ENCODE measurements at places on chromosomes 13 and 19.
A peak's percentile ranks its signal among the peaks of the same experiment; 100 is the strongest.

DNA sequence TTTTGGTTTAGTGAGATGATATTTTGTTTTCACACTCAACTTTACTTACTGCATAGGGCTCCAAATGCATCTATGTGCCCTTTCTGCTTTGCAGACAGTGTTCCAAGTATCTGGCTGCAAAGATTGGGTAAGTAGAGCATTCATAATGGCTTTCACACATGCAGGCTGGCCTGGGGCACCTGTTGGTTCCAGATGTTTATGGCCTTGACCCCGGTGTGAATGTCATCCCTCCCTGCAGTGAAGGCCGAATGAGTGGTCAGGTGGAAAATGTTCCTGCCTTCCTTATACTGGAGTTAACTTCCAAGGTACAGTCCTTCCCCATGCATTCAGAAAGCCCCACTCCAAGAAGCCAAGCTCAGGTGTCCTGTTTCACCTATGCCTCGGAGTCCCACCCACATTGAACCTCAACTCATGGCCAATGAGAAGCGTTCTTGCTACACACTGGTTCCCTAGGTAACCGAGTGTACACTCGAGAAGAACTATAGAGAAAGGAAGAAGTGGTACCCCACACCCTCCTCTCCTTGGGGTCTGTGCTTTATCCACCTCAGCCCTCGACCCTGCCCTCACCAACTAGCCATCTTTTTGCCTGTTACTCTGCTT is 23.0 kb upstream of the ZNF536 start:
- DNase-seq, result no peak

GRCh38 chr13:20729633-20730585 is 26.4 kb downstream of the IL17D start:
- no peak for DNase-seq

DNA sequence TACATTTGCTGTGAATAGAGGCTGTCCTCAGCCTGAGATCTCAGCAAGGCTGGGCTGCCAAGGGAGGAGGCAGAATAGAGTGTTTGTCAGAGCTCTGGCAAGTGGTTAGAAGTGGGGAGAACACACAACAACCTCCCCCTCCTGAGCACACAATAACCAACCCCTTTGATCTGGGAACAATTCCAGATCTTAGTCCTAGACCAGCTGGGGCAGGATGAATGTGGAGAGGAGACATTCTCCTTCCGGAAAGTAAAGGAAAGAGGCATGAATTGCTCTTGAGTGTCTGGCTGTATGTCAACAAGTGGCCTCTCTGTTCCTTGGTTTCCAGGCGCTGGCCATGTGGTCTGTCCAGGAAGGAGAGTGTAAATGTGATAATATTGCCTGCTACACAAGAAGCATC is 114.9 kb upstream of the TMTC4 start:
- DNase-seq, result peak; percentile 37

- DNase-seq, result no peak
These were observed 42.3 kb upstream of the ZNF726 start for GRCh38 chr19:23872282-23872919.

DNA sequence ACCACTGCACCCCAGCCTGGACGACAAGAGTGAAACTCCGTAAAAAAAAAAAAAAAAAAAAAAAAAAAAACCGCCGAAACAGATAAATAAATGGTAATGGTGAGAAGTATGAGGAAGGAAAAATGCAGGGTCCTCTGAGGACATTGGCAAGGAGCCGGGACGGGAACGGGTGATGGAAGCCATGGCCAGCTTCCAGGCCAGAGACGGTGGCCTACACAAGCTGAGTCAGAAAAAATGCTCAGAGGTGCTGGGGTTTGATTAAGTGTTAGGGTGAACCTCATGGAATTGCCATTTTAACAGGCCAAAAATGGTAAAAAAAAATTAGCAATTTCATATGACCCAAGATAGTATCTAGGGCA is 866 bp upstream of the ZSWIM4 start:
- DNase-seq, result no peak

GRCh38 chr13:34124666-34125306 is 306.8 kb downstream of the RFC3 start:
- DNase-seq, result no peak

GRCh38 chr13:84303035-84303434 is 420.8 kb upstream of the SLITRK1 start:
- no peak for DNase-seq

- no peak for DNase-seq
These were observed 19.7 kb downstream of the SIPA1L3 start for GRCh38 chr19:37926711-37927110.

GRCh38 chr13:51033421-51034185 is 77.5 kb downstream of the C13orf42 start:
- peak; percentile 35 for DNase-seq

DNA sequence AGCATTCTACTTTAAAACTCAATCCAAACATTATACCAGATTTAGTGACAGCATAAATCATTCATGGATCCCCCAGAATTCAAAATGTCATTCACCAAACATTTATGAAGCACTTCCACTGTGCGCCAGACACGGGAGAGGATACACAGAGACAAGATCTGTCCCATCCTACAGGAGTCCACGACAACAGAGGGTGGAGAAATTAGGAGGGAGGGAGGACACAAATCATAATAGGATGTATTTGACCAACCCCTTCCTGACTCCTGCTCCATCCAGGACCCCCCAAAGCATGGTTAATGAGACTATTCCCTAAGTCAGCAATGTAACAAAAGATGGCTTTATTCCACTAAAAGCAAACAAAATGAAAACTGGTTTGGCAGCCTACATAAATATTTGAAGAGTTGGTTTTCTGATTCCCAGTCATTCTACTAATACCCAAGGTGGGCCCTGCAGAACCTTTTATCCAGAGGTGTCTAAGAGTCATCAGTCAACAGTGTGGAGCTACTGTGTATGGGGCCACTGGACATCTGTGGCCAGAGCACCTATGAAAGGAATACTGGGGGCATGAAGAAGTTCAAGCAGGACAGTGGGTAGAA is 62.8 kb upstream of the DOCK9 start:
- no peak for DNase-seq

GRCh38 chr13:33116321-33117010 is 100.2 kb downstream of the KL start:
- DNase-seq, result no peak

GRCh38 chr19:15372891-15373301 is 6.7 kb downstream of the AKAP8 start:
- no peak for DNase-seq

- no peak for DNase-seq
These were observed 31.0 kb upstream of the KATNAL1 start for GRCh38 chr13:30338331-30338851.

DNA sequence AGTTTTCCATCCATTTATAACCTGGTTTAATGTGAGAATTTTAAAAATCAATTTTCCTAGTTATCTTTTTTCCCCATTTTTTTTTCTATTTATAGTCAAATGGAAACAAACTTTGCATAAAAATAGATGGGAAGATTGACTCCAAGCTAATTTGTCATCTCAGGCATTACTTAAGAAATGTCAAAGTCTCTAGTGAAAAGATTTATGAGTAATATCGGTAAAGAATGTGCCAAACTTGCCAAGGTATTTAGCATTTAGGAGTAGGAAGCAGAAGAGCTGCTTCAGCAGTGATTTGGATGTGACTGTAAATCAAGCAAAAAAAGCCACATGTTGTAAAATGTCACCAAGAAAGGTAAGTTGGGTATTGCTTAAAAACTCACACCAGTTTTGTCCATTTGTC is 108.6 kb downstream of the LACC1 start:
- no peak for DNase-seq

DNA sequence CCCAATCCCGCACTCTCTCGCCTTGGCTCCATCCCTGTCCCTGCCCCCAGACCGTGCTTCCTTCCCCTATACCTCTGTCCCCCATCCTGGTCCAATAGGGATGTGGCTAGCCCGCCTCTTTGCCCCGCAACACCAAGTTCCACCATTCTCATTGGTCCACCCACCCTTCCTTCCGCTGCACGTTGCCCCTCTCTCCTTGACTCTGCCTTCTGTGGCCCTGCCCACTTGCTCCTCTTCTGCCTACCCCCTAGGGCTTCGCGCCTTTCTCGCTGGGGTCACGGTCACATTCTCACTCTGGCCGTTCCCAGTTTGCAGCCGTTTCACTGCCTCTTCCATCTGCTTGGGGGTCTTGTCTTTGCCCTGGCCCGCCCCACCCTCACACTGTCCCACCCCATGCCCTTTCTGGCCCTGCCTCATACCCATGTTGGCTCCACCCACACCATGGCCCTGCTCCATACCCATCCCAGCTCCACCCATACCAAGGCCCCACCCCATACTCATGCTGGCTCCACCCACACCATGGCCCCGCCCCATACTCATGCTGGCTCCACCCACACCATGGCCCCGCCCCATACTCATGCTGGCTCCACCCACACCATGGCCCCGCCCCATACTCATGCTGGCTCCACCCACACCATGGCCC is 4.5 kb upstream of the ARHGAP45 start:
- no peak for DNase-seq

DNA sequence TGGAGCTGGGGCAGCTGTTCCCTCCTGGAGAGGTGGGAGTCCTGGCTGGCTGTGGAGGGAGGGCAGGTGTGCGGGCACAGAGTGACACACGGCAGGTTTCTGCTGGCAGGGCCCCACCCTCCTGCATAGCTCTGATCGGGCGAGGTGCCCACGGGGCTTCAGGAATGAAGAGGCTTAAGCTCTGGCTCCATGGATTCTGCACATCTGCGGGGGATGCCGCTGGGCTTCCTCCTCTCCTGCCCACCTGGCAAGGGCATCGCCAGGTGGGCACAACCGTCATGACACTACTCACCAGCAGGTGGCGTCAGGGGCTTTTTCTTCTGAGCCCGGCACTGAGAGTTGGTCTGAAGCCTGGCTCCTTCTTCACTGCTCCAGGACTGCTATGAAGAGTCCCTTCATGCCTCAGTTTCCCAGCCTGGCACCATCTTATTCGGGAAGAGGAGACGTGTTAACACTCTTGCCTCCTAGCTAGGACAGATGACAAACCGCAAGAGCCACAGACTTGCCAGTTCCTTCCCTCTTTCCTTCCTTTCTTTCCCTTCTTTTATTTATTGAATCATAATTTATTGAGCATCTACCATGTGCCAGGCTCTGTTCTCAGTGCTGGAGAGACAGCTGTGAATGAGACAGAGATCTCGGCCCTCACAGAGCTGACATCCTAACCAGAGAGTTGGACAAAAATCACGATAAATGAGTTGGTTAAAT is 15.2 kb upstream of the PAK4 start:
- no peak for DNase-seq

DNA sequence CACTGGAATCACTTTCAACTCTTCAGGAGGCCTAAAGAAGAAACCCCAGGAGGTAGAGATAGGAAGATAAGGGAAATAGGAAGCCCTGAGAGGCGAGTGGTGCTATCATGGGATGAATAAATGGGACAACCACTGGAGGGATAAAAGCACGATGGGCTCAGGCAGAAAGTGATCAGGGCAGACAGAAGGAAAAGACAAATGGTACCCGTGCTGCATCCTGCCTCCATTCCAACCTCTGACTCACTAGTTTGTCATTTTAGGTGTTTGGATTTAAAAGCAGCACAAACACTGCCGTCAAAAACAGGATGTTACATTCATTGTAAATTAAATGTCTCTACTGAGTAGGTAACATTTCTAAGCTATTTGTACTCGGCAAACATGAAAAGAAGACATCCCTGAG is 314.3 kb upstream of the HTR2A start:
- no peak for DNase-seq

- no peak for DNase-seq
These were observed 383.0 kb upstream of the SLITRK1 start for GRCh38 chr13:84265257-84265764.

DNA sequence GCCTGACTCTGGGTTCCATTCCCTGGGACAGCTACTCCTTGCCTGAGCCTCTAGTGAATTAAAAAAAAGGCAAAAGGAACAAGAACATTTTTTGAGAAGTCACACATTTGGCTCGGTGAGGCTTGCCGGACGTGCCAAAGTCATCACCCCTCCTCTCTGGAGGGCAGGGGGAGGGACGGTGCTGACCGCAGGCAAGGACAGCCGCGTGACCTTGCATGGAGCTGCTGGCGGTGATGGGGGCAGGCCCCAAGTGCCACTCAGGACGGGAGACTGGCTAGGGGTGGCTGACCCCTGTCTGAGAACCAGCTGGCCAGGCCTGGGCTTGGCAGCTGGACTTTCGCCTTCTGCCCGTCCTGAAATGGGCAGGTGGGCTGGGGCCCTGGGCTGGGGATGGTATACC is 26.4 kb downstream of the MAP2K2 start:
- no peak for DNase-seq

DNA sequence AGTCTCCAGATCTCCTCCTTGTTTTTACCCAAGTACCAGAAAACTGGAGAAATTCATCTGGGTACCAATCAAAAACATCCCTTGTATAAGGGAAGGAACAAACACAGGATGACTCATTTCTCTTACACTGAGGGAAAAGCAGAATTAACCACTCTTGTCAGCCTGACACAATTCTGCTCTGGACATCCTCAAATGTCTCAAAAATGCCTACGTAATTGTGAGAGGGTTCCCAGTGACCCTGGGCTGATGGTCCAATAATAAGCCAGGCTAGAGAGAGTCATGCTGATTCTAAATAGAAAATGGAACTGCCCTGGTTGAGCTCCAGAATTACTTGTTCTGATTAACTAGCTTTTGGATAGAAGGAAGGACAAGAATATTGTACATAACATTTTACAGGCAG is 14.5 kb downstream of the ZNF708 start:
- no peak for DNase-seq

- peak; percentile 51 for DNase-seq
These were observed 244.2 kb downstream of the PCCA start for GRCh38 chr13:100333141-100333540.

- no peak for DNase-seq
These were observed 193.2 kb downstream of the URI1 start for GRCh38 chr19:30135093-30135757.

DNA sequence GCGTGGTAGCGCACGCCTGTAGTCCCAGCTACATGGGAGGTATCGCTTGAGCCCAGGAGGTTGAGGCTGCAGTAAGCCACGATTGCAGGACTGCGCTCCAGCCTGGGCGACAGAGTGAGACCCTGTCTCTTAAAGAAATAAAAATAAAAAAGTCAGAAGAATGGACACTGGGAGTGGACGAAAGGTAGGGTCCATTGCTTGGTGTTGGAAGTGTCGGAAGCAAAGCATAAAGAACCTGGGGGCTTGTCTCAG is 392 bp upstream of the ARHGAP33 start:
- no peak for DNase-seq

- DNase-seq, result no peak
These were observed 463 bp downstream of the PCSK4 start for GRCh38 chr19:1489463-1490310.

- peak; percentile 2 for DNase-seq
These were observed 3.7 kb upstream of the SPIB start for GRCh38 chr19:50414864-50415660.

DNA sequence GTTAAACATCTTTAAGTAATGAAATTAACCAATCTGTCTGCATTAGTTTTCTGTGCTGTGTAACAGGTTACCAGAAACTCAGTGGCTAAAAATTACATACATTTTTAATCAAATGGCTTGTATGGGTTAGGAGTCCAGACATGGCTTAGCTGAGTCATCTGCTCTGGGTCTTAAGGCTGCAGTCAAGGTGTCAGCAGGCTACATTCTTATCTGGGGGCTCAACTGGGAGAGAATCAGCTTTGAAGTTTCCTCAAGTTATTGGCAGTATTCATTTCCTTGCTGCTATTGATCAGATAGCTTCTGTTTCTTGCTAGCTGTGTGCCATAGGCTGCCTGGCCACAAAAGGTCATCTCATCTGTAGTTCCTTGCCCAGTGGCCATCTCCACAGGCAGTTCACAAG is 1163.0 kb downstream of the DIAPH3 start:
- no peak for DNase-seq

- no peak for DNase-seq
These were observed 15.0 kb upstream of the MIER2 start for GRCh38 chr19:359653-359925.

GRCh38 chr13:48448285-48448958 is 35.5 kb upstream of the LPAR6 start:
- DNase-seq, result no peak

GRCh38 chr13:28094306-28094705 is 6.1 kb downstream of the FLT3 start:
- no peak for DNase-seq
